ENCODE measurements at places on chromosomes 6 and 20.
A peak's percentile ranks its signal among the peaks of the same experiment; 100 is the strongest.

- no peak for DNase-seq
Measured at GRCh38 chr6:36692220-36692619, 5.4 kb upstream of the RAB44 start.

- no peak for DNase-seq
Measured at GRCh38 chr6:139639507-139639906, 265.1 kb upstream of the CITED2 start.

GRCh38 chr6:82205930-82206392 lies 41.6 kb downstream of the IBTK start:
- no peak for DNase-seq

GRCh38 chr6:38482466-38482865 lies 157.3 kb downstream of the BTBD9 start:
- DNase-seq: no peak

- DNase-seq: no peak
Measured at GRCh38 chr20:39893003-39893685, 795.9 kb downstream of the MAFB start.

- no peak for DNase-seq
Measured at GRCh38 chr6:70370496-70370895, 42.8 kb upstream of the FAM135A start.

DNA sequence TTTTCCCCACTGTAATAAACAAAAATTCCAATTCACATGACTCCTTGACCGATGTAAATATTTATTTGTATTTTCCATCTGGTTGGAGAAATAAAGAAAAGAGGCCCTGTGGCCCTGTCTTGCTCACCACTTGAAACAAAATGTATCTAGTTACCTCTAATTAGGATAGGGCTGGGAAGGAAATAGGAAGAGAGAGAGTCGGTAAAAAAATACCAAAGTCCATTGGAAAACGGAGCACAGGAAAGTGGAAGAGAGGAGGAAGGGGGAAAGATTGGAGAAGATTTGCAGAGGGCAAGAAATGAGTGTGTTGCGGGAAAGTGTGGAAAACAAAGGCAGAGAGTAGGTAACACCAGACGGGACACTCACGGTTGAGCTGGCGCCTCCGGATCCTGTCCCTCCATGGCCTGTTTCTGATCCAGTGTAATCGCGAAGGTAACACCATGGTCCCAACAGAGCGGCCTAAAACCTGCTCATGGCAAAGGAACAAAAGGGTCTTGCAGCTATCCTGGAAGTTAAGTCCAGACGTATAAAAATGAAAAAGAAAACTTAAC lies 105.8 kb upstream of the RIPOR2 start:
- DNase-seq: no peak

GRCh38 chr20:45913116-45913515 lies 1.2 kb upstream of the PLTP start:
- DNase-seq: no peak

DNA sequence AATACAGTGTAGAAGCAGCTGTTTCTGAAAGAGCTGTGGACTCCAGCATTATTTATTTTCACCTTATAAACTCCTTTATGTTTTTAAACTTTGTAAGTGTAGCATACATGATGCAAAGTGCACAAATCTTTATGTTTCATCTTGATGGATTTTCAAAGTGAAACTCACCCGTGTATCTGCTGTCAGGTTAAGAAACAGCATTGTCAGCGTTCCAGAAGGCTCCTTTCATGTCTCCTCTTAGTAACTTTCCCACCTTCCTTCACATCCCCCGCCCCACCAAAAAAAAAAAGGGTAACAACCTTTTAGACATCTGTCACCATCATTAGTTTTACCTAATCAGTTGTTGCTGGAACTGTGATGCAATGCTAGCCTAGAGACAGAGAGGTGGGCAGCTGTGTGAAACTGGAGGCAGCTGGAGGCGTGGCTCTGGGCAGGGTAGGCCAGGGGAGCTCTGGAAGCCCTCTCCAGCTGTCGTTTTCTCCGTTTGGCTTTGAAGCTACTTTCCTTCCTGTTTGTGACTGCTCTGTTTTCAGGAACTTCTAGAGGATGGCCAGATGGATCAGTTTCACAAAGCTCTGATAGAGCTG lies 7.2 kb downstream of the ACTR5 start:
- DNase-seq: no peak

GRCh38 chr6:29631209-29631810 lies 1.7 kb downstream of the GABBR1 start:
- DNase-seq: no peak

DNA sequence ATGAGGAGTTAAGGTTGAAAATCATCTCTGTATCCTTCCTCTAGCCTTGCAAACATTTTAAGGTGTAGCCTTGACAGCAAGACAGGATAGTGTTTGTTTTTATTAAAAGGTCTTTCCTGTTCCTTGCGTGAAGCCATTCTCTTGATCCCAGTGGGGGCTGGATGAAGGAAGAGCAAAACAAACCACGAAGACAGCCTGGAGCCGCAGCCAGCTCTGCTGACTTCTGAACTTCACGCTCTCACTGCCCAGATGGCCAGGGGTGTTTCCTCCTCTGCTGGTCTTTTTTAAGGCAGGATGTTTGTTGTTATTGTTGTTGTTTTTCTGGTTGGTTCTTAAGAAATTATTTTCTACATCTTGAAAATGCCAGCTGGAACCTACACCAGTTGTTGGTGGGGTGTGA lies 156.4 kb downstream of the MTHFD1L start:
- no peak for DNase-seq

- DNase-seq: no peak
Measured at GRCh38 chr20:49657118-49657901, 56.4 kb downstream of the B4GALT5 start.

GRCh38 chr6:53937461-53937860 lies 142.7 kb downstream of the LRRC1 start:
- DNase-seq: no peak

DNA sequence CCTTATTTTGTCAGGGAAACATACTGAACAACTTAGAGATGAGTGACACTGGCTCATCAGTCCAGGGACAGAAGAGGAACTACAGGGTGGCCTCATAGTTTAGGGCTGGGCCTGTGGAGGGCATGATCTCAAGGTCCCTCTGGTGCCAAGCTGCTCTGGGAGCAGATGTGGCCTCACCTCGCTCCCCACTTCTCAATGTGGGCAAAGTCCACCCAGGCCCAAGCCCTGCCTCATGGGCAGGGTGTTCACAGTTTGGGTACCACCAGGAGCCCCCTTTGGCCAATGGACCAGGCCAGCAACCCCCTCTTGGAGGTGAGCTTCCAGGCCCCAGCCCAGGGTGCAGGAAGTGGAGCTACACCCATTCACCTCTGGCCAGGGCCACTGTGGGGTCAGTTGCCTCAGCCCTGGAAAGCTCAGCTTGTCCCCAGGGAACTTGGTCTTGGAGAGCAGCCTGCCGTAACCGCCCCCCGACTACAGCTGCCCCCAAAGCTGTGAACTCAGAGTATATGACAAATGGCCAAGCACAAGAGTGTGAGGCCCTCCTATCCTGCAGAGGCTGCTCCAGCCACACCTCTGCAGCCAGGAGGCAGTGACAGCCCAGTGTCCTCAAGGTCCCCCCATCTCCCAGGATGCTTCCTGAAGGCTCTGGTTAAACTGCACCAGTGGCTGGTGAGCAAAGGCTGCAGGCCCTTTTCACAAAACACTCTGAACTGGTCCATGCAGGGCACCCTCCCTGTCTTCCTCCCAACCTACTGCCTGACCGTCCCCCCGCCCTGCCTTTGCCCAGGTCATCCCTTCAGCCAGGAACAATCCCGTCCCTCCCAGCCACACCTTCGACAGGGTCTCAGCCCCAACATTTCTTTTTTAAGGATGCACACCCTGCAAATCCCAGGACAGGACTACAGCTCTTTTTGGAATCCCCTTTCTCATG lies 3.6 kb downstream of the ADISSP start:
- DNase-seq: no peak

- no peak for DNase-seq
Measured at GRCh38 chr6:87407561-87407900, 241 bp upstream of the CFAP206 start.

- DNase-seq: no peak
Measured at GRCh38 chr6:162829013-162829742, 101.4 kb downstream of the PACRG start.

GRCh38 chr6:108029226-108029921 lies 45.2 kb downstream of the OSTM1 start:
- no peak for DNase-seq

DNA sequence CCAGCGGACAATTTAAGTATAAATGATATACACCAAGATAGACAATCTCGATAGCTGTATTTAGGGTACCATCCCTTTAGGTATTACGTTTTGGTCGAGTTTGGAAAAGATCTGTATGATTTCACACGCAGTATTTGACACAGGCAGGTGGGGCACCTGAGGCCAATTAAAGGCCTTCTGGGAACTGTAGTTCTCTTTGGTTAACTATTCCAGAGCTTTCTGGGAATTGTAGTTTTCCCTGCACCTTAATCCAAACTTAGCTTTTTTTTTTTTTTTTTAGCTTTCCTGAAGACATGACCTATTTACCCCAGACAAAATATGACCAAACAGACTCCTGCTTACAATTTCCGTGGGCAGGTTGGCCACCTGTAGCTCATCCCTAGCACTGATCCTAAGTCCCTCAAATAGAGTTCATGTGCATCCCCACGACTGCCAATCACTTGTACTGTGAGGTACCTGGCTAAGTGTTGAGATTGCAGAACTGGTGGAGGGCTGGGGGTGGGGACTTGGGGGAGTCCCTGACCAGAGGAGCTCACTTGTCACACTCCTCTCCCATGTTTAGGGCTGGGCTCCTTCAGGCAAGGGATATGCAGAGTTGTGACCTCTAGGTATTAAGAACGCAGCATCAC lies 999 bp upstream of the EHMT2 start:
- no peak for DNase-seq

- DNase-seq: no peak
Measured at GRCh38 chr20:18254615-18255014, 33.7 kb upstream of the ZNF133 start.

- DNase-seq: no peak
Measured at GRCh38 chr6:164286011-164286410, 871.5 kb downstream of the QKI start.

DNA sequence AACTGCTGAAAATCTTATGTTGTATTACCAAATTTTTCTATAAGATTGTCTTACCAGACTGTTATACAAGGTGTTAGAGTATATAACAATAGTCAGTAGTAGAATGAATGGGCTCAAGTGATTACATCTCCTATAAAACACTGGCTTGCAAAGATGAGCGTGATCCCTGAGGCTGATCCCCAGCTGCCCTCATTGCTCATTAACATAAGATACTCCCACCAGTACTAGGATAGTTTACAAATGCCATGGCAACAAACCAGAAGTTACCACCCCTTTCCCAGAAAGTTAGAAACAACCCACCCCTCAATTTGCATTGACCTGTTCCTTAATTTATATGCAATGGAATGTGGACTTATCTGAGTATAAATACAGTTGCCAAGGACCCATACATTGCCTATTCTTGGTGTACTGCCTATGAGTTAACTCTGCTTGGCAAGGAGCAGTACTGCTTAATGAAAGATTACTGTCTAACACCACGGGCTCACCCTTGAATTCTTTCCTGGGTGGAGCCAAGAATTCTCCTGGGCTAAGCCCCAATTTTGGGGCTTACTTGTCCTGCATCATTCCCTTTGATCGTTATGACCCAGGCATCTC lies 252.8 kb upstream of the CHD6 start:
- no peak for DNase-seq

- DNase-seq: no peak
Measured at GRCh38 chr6:134830940-134831339, 119.0 kb downstream of the ALDH8A1 start.

GRCh38 chr20:4894409-4894808 lies 106.9 kb downstream of the SLC23A2 start:
- DNase-seq: peak; percentile 52

GRCh38 chr6:148890096-148890495 lies 143.3 kb downstream of the UST start:
- DNase-seq: no peak

- DNase-seq: no peak
Measured at GRCh38 chr6:105810105-105810921, 275.8 kb upstream of the PRDM1 start.

Data from coronary artery (tissue), 2 donors.